ENCODE measurements at places on chromosomes 6 and 20.

DNA sequence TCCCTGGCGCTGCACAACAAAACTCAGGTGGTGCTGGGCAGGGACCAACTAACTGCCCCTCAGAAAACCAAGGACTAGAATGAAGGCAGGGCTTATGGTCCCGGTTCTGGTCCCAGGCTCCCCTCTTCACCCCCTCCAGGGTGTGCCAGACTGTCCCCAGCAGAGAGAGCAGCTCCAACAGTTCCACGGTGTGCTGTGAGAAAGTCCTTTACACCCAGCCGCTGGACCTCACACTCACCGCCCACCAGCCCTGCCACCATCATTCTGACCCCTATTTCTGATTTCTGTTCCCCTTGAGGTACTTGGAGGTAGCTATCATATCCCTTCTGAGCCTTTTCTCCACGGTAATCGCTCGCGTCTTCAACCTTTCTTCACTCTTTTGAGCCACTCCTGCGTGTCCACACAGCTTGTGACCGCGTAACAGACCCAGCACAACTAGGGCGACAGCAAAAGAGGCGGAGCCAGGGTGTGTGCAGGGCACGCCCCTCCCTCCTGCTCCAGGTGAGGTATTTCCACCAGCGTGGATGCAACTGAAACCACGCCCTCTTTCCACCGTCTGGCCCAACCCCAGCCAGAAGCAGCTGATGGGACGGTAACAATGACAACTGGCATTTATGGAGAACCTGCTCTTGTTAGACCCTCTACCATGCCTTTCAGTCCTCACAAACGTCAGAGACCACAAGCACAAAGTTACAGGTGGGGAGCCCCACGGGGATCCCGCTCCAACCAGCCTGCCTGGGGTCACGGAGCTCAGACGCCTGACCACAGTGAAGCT, 2.3 kb downstream of the PXDC1 start:
- DNase-seq, result peak; percentile 65

GRCh38 chr20:46767127-46767761, 57.8 kb downstream of the SLC2A10 start:
- peak; percentile 20 for DNase-seq

GRCh38 chr20:57190536-57191264, 75.7 kb downstream of the BMP7 start:
- DNase-seq, result no peak

GRCh38 chr6:131068165-131068564, 5.1 kb upstream of the EPB41L2 start:
- DNase-seq, result no peak

GRCh38 chr6:116533233-116533957, 12.1 kb downstream of the TRAPPC3L start:
- DNase-seq, result no peak

- no peak for DNase-seq
Measured at GRCh38 chr6:108803982-108804490, 44.2 kb upstream of the ARMC2 start.

DNA sequence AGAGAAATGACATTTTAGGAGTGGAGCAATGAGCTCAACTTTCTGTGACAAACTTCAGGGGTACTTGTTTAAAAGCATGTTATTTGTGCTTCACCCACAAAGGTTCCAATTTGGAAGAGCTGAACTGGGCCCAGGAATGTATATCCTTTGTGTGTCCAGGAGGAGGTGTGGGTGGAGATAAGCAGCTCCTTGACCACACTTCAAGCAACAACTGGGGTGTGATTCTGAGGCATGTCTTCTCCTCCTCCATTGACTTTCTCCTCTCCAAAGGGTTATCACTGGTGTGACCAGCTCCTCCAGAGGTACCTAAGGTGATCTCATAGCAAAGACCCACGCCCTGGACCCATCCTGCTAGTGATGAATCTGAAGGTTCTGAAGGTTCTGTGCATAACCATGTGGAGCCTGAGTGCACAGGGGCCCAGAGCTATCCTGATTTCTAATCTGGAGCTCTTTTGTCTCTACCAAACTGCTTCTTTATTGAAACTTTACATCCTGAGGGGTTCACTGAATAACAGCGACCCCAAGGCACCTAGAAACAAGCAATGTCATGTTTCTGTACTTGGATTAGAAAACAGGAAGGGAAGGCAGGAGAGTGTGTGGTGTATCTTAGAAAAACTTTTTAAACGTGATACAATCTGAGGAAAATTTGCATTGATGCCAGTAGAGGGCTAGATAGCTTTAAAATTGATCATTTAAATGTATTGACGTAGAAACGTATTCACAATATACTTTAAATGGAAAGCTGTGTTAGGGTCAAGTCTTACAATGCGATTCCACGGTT, 60.9 kb upstream of the CD93 start:
- no peak for DNase-seq

DNA sequence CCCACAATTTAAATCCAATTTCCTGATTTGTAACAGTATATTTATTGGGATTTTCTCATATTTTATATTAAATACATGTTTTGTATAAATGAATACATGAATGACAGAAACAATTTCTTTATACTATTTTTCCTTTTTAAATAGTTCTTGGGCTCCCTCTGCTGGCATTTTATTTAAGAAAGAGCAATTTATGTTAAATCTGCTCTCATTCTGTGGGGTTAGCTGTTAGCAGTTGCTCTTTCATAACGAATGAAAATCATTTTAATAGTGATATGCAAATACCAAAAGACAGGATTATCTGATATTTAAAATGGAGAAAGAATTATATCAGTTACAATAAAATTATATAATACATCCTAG, 118.3 kb downstream of the RALGAPA2 start:
- DNase-seq, result no peak

GRCh38 chr6:81856872-81857271, 104.4 kb upstream of the TENT5A start:
- no peak for DNase-seq

DNA sequence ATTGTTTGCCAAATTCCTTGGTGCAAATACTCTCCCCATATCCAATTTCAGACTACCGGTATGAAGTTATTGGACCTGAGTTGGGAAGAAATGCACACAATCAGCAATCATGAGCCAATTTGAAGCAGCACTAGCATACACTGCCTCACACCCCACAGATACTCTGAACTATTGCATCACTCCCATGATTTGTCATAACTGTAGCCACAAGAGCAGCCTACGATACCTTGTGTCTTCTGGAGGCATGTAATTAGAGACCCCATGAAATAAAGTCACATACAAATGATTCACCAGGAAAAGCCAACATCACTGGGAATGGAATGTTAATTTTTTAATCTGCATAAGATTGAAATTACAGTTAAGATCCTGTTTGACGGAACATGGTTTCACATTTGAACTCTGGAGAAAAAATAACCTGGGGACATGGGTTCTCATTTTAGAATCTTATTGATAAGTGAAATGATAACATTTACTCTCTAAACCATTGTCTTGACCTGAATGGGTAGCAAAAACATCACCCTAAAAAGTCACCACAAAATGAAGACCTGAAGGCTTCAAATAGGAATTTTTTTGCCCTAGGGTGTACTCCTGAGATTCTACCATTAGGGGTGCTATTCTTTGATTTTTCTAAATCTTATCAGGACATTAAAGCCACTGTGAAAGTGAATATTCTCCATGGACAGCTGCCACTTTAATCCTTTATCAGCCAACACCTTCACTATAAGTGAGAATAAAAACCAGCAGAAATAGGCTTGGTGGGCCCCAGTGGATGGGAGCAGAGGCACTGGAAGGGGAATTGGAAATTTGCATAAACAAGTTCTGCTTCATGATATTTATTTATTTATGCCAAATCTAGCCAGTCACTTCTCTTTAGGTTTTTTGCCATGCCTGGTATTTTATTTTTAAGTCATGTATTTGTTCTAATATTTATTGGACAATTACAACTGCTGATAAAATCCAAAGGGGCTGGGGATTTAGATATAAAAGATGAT, 34.5 kb upstream of the HBS1L start:
- DNase-seq, result no peak

DNA sequence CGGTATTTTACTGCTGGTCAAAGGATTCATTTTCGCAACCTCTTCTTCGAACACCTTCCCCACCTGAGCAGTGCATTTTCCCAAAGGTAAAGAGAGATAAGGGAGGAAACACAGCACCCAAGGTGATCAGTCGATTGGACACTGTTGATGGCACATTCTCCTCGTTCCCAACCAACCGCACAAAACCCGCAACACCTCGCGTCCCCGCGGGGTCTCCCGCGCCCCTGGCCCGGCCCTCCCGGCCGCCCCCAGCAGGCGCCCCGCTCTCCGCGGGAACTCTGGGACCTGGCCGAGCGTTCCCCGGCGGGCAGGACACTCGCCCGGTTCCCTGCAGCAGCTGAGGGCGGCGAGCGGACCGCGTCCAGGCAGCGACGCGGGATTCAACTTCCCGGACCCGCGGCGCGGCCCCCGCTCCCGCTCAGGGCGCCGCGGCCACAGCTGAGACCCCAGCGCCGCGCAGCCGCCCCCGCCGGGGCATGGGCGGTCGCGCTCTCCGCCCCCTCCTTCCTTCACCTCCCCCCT, 506 bp downstream of the RGS17 start:
- DNase-seq, result no peak

DNA sequence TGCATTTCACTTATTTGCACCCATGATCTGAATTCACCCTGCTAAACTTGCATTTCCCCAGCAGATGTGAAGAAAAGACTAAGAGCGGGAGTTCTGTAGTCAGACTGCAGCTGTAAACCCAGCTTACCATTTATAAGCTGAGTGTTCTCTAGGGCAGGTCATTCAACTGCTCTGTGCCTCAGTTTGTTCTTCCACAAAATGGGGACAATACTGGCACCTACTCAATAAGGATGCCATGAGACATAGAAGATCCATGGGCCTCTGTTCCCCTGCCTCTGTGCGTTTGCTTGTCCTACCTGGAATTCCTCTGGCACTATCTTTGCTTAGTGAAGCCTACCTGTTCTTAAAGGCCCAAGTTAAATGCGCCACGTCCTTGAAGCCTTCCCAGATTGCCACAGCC, 12.2 kb upstream of the MDFI start:
- DNase-seq, result no peak

GRCh38 chr6:159646733-159647132, 46.3 kb downstream of the SOD2 start:
- no peak for DNase-seq

GRCh38 chr20:44135417-44136204, 51.4 kb downstream of the JPH2 start:
- DNase-seq, result no peak

- DNase-seq, result no peak
Measured at GRCh38 chr6:141401168-141401567, 731.6 kb upstream of the GJE1 start.

DNA sequence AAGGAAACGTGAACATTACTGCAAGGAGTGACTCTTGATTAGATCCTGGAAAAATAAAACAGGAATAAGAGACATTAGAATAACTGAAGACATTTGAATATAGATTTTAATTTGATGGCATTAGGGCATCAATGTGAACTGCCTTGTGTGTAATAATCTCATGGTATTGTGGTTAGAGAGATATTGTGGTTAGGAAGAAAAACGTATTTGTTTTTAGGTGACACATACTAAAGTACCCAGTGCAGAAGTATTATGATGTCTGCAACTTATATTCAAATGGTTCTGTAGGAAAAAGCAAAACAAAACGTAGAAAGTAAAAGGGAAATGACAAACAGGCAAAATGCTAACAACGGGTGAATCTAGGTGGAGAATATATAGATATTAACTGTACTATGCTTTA, 65.9 kb upstream of the OGFRL1 start:
- no peak for DNase-seq

DNA sequence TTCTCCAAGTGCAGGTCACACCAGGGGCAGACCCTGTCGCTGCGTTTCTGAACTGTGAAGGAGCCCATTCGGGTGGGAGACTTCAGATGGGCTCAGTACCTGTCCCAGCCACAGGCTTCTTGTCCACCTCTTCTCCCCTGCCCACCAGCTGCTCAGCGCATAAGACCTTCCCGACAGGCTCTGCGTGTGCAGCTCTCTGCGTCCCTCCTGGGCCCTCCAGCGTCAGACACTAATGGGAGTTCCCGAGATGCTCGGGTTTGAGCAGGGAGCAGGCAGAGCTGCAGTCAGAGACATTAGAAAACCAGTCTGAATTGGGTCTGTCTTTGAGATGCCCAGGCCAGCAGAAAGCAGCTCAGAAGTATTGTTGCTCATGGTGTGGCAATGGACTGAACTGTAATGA, 50.4 kb downstream of the TCP11 start:
- DNase-seq, result no peak

GRCh38 chr6:72182337-72183246, 296.2 kb downstream of the RIMS1 start:
- DNase-seq, result peak; percentile 49

GRCh38 chr6:168956141-168956838, 297.4 kb downstream of the THBS2 start:
- DNase-seq, result no peak

DNA sequence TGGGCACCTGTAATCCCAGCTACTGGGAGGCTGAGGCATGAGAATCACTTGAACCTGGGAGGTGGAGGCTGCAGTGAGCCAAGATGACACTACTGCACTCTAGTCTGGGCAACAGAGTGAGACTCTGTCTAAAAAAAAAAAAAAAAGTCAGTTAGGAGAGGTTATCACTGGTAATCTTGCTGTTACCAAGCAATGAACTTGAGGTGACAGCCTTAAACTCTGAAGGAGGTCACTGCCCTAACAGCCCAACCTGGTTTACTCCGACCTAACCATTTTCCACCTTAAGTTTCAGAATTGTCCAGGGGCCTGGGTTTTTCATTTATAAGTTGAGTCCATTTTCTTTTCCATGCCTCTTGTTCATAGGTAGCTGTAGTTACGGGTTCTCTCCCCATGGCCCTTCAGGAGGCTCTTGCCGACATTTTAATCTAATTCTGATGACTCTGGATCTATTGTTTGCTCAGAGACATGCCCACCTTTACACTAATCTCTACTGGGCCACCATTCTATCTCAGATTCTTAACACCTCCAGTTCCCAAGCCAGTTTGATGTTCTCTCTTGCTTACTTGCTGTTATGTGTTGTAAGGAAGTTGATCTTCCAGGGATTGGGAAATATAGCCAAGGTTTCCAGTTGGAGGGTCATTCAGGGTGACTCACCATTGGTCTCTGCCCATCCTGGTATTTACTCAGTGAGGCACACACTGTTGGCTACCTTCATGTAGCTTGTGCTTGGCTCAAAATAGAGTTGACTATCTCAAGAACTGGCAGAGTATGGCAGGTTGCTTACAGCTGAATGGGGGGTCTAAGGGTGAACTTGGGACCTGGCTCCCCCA, 29.1 kb downstream of the SHLD1 start:
- DNase-seq, result peak; percentile 23

- DNase-seq, result no peak
Measured at GRCh38 chr6:109864050-109864449, 114.1 kb upstream of the GPR6 start.

- DNase-seq, result peak; percentile 86
Measured at GRCh38 chr6:168650671-168651111, 209.7 kb downstream of the SMOC2 start.

GRCh38 chr6:142867988-142868812, 76.8 kb downstream of the HIVEP2 start:
- DNase-seq, result no peak

- DNase-seq, result no peak
Measured at GRCh38 chr6:161630674-161631073, 356.8 kb upstream of the AGPAT4 start.

DNA sequence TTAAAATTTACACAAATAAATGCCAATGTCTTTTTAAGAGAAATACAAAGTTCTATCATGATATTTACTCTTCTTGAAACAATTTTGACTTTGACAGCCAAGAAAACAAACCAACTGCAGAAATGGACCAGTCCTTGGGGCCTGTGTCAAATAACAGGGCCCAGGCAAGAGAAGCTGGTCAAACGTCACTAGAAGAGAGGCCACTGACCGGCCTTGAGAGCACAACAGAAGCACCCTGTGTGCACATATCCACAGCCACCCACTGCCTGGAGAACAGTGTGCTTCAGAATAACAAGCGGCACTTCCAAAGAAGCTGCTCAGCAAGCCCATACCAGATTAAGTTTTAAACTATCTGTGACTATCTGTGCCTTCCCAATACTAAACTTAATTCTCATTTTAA, 14.8 kb downstream of the APMAP start:
- no peak for DNase-seq

Data from prostate gland (tissue), 2 donors.